ENCODE measurements at places on chromosomes 1 and 21.
A peak's percentile ranks its signal among the peaks of the same experiment; 100 is the strongest.

- no peak for DNase-seq
Observed at GRCh38 chr1:19344372-19344810, 32.3 kb downstream of the SLC66A1 start.

GRCh38 chr1:11518791-11519628, 40.1 kb downstream of the DISP3 start:
- no peak for DNase-seq

GRCh38 chr1:3312898-3313575, 141.4 kb upstream of the ARHGEF16 start:
- peak; percentile 61 for DNase-seq

DNA sequence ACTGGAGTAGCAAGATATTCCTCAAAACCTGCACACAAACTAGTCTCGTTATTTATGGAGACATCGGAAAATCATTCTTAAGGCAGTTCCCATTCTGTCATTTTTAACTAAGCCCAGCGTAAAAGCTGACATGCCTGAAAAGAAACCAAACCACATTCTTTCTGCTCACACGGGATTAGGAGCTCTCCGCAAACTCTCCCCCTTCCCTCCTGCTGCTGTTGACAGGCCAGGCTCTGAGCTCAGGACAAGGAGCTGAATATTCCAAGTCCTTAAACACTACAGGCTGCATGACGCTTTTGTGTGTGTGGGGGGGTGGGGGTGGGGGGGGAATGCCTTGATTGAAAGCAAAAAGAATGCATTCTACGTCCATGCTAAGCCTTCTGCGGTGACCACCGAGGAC, 5.2 kb downstream of the OLIG1 start:
- DNase-seq, result no peak

DNA sequence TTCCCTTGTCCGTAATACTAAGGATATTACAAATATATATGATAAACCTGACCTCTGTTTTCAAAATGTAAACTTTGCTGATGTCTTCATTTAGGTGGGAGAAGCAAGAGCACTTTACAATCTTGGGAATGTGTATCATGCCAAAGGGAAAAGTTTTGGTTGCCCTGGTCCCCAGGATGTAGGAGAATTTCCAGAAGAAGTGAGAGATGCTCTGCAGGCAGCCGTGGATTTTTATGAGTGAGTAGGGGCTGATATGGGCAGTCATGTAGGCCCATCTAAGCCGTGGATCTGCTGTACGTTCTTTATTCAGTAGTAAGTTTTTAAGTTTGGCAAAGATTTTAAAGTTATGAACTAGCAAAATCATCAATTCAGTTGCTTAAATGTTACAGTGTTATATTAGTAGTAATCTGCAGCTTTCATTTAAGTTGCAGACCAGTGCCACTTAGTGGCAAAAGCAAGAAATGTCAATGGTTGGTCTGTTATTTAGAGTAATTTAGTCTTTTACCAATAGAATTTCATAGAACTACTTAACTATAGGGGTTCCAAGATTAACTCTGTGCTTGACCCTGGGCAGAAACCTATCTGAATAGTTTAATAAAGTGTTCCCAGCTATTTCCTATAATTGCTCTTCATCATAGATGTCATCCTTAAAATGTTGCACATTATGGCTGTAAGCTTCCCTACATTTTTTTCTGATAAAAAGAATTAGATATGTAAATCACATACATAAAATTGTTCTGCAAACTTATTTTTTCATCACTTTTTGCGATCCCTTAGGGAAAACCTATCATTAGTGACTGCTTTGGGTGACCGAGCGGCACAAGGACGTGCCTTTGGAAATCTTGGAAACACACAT, 21.3 kb downstream of the GPSM2 start:
- DNase-seq, result peak; percentile 33

DNA sequence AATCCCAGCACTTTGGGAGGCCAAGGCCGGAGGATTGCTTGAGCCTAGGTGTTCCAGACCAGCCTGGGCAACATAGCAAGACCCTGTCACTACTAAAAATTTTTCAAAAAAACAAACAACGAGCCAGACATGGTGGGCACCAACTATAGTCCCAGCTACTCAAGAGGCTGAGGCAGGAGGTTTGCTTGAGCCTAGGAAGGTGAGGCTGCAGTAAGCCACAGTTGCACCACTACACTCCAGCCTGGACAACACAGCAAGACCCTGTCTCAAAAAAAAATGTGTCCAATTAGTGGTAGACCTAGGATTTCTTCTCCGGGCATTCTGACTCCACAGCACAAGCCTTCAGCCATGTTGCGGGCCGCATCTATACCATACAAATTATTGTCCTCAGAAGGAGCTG, 6.7 kb upstream of the IGSF8 start:
- DNase-seq, result no peak

- DNase-seq, result no peak
Observed at GRCh38 chr1:186144505-186144904, 230.5 kb downstream of the TPR start.

DNA sequence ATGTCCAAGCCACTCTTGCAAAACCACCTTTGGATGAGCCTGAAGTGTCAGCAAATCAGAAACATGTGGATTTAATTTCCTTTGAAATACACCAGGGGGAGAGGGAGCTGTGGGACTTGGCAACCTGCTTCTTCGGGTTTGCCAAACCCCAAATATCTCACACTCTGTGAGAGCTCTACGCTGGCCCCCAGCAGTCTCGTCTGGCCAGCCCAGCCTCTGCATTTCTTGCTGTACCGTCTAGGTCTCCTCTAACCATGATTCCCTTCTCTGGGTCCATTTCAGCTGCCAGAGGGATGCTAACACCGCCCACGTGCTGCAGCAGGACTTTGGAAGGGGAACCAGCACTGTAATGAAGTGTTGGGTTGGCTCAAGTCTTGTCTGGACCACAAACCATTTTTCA, 114.6 kb downstream of the MRPS6 start:
- no peak for DNase-seq

DNA sequence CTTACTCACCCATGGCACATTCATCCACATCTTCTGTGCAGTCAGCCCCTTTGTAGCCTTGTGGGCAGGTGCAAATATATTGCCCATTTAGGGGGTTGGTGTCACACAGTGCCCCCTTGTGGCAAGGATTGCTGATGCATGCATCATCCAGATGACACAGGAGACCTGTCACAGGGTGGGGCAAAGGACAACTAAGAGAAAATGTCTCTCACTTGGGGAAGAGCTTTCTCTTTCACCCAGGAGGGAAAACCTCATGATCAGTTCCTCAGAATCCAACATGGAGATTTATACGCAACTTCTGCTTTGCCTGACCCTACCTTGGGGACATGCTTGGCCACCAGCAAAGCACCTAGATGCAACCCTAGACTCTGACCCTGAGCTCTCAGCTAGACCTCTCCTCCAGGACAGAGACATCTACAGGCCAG, 71.8 kb upstream of the ADAM30 start:
- DNase-seq, result no peak

GRCh38 chr21:35394634-35395369, 345.7 kb upstream of the RUNX1 start:
- no peak for DNase-seq

DNA sequence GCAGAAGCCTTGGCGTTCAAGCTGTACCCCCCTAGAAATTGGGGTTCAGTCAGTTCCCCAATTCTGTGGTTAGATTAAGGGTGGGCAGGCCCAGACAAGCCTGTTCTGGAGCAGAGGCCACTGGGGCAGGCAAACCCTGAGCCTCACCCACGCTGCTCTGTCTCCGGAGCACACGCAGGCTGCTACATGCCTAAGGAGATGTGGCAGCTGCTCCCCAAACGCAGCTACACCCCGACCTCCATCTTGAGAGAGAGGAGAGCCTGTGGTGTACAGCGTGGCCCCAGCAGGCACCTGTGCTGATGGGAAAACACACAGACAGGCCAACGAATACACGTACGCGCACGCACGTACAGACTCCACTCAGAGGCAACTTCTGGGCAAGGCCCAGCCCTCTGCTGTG, 33.9 kb upstream of the GRHL3 start:
- DNase-seq, result no peak

DNA sequence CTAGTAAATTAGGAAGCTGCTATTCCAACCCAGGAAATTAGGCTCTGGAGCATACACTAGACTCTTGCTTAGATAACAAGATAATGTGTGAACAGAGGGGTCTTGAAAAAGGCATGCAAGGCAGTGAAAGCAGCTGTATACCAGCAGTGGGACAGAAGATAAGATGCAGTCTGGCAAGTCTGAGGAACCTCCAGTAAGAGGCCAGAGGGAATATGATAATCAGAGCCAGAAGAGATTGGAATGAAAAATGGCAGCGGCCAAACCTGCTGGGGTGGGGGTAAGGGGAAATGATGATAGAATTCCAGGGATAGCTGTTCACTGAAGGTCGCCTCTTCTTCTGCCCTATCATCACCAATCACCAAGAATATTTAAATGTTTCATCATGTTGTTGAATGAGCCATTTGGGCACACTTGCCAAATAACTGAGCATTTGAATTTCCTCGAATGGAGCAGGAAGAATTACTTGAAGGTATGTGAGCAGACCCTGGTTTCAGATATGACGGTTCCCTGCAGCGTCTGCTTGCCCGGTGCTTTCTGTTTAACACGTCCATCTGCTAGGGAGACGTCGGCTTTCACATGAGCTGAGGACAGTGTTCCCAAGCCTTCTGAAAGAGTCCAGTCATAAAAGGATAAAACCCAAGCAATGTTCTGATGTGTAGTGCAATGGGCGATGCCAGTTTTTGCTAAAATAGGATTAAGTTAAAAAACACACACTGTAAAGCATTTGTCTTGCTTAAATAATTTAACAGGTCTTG, 173.3 kb downstream of the RWDD3 start:
- no peak for DNase-seq

GRCh38 chr1:81596341-81596740, 204.4 kb upstream of the ADGRL2 start:
- DNase-seq, result no peak

DNA sequence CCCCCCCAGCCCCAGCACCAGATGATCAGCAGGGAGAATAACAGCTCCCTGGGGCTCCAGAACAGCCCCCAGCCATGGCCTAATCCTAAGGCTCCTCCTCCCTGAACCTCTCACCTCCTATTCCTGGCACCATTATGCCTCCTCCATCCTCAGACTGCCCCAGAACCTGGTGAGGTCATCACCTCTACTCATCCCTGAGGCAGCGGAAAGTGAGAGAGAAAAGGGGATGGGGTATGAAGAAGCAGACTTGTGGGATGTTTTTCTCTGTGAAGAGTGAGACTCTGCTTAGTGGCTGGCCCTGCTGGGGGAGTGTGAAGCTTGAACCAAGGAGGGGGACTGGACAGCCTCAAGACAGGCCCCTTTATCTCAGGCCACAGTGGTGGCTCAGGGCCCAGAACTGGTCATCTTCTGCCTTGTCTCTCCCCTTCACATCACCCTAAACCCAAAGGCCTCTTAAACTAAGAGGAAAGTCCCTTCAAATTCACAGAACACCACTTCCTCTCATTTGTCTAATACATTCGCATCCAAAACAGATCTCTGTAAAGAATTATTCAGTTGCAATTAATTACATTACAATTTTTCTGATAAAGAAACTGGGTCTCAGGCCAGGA, 2.2 kb upstream of the PPM1J start:
- no peak for DNase-seq

DNA sequence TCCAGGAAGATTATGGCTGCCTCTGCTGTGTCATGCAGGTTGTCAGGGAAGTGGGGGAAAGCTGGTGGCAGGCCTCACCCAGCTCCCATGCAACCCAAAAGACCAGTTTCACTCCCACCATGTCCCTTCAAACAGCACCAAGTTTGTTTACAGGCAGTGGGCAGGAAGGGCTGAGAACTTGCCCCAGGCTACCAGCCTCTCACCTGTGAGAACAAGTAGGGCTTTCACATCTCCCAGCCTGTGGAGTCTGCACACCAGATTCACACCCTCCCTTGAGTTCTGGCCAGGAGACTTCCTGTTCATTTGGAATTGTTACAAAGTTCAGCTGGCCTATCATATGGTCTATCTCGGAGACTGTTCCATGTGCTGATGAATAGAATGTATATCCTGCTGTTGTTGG, 27.8 kb downstream of the RPAP2 start:
- no peak for DNase-seq

DNA sequence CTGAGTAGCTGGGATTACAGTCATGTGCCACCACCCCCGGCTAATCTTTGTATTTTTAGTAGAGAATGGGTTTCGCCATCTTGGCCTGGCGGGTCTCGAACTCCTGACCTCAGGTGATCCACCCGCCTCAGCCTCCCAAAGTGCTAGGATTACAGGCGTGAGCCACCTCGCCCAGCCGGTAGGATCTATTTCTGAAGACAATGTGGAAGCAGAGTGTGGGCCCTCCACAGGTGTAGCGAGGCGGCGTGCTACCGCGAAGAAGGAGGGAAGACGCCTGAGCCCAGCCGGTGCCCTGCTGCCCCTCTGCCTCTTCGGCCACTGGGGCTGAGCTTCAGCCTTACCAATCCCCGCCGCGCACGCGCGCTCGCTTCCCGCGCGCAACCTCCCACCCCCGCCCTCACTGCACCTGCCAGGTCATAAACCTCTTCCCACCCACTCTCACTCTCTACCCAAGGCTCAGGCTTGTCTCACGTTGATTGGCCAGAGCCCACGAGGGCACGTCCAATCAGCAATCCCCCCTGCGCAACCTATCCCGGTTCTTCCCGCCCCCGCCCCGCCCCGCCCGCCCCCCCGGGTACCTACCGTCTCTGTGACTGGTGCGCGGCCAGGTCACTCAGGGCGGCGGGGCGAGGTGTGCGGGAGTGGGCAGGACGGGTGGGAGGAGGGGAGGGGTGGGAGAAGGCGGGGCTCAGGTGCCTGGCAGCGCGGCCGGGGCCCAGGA, 409 bp upstream of the HOOK1 start:
- DNase-seq, result no peak

DNA sequence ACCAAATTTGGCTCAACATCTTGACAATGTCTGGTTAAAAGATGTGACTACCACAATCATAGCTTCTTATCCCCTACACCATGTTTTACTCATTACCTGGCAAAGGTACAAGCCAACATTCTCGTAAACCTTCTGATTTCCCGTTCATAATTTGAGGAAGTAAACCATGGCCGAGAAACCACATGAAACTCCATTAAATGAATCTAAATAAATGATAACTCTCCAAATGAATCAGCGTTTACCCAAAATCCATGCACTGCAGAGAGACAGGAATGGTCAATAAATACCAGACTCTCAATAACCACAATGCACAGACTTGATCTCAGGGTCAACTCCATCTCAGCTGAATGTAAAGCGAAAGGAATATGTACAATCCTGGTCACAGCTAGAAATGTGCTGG, 125.2 kb downstream of the TYW3 start:
- DNase-seq, result no peak

GRCh38 chr1:10835822-10836421, 39.5 kb upstream of the CASZ1 start:
- no peak for DNase-seq

- DNase-seq, result no peak
Observed at GRCh38 chr21:9735421-9735961, 785.9 kb upstream of the TPTE start.

DNA sequence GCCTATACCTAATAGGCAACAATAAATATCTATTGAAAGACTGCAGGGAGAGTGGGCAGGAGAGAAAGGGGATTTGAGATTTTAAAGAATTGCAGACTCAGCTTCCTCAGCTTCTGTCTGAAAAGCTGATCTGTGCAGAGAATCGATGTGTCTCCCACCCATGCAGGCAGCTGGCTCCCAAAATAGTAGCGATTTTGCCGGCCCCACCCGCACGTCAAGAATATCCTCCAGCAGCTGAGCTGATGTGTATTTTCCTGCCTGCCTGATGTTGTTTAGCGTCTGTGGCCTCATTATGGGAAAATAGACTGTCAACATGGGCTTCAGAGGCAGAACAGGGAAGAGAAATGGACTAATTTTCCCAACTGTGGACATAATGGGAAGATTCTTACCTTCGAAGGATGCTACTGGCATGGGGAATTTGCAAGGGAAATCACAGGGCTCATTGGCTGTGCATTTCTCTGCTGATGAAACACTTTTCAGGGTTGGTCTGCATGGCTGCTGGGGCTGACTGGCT, 699.8 kb downstream of the PTPRU start:
- no peak for DNase-seq

GRCh38 chr1:150484861-150485260, 2.4 kb upstream of the TARS2 start:
- DNase-seq, result no peak
